ENCODE measurements at places on chromosomes 12 and 14.

- peak; percentile 52 for DNase-seq
Observed at GRCh38 chr12:57845478-57846284, 848 bp downstream of the CTDSP2 start.

GRCh38 chr12:65903691-65904383 lies 79.6 kb downstream of the HMGA2 start:
- no peak for DNase-seq

DNA sequence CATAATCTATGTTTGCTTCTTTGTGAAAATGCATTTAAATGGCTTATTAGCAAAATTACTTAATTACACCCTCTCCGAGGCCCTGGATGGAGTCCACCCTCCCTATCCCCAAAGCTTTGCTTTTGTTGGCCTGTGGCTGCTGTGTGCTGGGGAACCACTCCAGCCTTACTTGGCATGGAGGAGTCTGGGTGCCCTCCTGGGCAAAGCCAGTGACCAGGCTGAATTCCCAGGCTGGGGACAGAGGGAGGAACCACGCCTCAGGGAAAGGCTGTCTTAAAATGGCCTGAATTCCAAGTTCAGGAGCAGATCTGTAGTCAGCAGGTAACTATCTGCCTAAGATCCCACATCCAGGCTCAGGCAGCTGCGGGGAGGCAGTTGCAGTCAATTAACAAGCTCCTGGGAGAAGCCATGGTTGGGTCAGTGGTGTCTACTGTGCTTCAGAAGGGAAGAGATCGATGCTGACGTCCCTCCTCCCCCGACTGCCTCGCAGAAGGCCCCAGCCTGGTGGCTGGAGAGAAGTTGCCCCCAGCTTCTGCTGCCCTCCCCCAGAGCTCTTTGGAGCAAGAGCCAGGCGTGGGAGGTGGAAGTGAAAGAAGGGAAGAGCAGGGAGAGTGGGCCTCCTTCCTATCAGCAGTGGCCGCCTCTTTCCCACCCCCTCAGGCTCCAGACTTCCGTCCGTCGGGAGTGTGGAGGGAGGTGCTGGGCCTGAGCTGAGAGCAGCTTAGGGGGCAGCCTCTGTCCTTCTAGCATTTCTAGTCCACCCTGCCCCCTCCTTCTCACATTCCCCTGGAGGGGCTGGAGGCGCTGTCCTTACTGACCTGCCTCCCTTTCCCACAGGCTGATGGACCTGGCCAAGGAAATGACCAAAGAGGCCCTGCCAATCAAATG lies 11.3 kb downstream of the VASH1 start:
- DNase-seq = peak; percentile 64

- peak; percentile 90 for DNase-seq
Observed at GRCh38 chr14:68464711-68465110, 328.2 kb downstream of the ZFP36L1 start.

DNA sequence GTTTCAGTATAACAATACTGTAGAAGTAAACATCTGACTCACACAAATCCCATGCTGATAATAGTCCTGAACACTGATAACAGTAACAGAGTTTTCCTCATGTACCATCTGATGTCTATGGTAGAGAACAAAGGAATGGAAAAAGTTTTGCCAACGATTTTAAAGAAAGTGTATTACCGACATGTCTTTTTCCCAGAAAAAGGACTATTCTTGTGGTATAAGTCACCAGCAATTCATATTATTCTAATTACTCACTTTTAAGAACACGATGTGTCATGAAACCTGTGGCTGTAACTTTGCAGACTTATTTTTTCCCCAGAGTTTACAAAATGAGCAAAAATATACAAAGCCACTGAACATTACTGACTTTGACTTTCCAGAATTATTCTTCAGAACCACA lies 40.1 kb upstream of the DCN start:
- no peak for DNase-seq

DNA sequence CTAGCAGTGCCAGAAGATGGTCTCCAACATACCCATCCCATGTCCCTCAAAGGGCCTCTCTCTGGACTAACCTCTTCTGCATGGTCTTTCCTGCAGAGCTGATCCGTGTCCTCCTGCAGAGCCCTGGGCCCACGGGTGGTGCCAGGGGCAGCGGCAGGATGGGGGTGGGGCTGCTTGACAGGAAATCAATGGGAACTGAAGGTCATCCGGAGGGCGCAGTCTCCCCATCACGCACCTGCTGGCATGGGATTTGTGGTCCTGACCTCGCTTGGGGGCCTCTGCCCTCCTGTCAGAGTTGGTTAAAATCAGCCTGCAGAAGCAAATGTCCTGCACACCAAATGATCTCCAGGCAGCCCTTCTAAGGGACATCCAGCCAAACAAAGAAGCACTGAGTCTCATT lies 110.2 kb downstream of the DPF3 start:
- DNase-seq = no peak

GRCh38 chr12:53054112-53054878 lies 4.4 kb downstream of the TNS2 start:
- DNase-seq = no peak

Data from urothelium cell line (cell line).